ENCODE measurements at places on chromosomes 1 and 21.

- DNase-seq, result no peak
Measured at GRCh38 chr1:183092350-183092749, 69.1 kb downstream of the LAMC1 start.

DNA sequence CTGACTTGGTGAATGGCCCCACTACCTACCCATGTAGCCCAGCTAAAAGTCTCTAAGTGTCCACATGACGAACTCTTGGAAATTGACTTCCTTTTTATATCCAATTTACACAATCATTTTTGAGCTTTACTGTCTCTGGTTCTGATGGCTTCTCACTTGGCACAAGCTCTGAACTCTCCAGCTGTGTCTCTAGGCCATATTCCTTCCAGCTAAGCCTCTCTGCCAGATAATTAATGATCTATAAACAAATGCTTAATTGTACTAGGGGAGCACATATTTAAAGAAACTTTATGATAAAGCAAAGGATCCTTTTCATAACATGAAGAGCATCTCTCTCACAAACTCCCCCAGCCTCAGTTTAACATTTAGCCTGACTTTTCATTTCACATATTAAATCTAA is 16.3 kb upstream of the BEND5 start:
- no peak for DNase-seq

GRCh38 chr1:48338257-48338656 is 115.7 kb downstream of the SLC5A9 start:
- DNase-seq, result no peak

- no peak for DNase-seq
Measured at GRCh38 chr1:48084826-48085225, 87.6 kb upstream of the TRABD2B start.

DNA sequence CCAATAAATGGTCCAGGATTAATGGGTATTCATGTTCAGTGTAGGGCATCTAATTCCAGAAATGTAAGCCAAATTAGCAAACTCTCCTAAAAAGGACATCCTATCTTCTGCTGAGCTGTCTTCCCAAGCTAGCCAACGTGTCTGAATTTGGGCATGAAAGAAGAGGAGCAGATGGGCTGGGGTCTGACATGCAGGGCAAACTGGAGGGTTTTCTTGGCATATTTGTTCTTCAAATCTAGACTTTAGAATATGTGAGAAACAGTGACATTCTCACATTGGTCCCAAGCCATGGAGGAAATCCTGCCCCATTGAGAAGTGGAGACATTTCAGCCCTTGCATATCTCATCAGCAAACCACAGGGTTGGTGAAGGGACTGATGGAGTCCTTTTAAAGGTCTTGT is 67.2 kb downstream of the LRIG2 start:
- no peak for DNase-seq

DNA sequence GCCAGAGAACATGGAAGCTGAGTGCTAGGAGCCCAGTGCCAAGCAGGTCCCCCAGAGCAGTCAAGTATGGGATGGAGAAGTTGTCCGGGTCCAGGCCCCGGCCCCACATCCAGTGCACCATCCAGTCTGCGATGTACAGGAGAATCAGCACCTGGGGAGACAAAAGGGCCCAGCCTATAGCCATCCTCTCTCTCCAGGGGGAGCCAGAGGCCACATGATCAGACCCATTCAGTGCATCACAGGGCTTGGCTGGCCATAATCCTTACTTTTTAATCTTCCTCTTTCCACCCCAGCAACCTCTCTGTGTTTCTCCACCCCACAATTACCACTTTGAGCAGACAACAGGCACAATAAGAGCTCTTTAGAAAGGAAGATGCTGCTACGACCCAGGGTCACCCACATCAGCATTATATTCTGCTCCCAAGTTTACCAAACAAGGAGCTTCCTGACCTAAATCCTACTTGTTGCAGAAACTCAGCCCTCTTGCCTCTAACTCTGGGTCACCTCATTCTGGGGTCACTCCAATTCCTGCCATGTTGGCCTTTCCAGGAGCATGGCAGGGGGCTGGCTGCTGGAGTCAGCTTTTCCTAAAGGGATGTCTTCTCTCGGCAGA is 16.4 kb upstream of the RAB29 start:
- peak; percentile 51 for DNase-seq

DNA sequence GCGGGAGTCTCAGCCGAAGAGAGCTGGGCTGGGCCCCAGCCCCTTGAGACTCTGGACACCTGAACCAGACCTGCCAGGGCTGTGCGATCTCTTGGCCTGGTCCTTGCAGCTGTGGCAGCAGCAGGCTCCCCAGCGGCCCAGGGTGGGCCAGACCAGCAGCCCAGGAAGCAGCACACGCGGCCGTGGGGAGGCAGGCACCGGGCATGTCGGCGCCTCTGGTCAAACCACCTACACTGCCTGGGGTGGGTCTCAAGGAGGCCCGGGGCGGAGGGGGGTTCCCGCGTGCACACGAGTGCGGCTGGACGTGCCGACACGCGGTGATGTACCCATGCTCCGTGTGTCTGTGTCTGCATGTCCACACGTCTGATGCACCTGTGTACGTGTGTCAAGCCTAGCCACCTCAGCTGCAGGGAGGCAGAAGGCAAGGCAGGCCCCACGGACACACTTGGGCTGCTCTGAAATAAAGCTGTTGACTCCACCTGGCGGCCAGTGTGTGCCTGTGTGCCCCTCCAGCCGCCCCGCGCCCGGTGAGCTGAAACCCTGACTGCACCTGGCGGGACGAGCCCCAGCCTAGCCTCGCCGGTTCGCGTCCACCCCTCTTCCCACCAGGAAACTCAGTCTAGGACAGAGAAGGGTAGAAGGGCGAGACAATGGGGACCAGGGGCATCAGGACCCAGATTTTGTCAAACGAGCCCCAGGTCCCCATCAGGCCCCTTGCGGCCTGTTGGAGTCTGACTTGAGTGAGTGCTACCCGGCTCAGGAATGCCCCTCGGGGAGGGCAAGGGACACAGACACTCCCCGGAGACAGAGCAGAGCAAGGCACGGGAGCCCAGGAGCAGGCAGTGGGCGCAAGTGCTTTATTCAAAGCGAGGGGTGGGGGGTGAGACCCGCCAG is 11.6 kb downstream of the SCNN1D start:
- DNase-seq, result peak; percentile 43

GRCh38 chr1:147853391-147853790 is 49.2 kb upstream of the GJA8 start:
- DNase-seq, result no peak

DNA sequence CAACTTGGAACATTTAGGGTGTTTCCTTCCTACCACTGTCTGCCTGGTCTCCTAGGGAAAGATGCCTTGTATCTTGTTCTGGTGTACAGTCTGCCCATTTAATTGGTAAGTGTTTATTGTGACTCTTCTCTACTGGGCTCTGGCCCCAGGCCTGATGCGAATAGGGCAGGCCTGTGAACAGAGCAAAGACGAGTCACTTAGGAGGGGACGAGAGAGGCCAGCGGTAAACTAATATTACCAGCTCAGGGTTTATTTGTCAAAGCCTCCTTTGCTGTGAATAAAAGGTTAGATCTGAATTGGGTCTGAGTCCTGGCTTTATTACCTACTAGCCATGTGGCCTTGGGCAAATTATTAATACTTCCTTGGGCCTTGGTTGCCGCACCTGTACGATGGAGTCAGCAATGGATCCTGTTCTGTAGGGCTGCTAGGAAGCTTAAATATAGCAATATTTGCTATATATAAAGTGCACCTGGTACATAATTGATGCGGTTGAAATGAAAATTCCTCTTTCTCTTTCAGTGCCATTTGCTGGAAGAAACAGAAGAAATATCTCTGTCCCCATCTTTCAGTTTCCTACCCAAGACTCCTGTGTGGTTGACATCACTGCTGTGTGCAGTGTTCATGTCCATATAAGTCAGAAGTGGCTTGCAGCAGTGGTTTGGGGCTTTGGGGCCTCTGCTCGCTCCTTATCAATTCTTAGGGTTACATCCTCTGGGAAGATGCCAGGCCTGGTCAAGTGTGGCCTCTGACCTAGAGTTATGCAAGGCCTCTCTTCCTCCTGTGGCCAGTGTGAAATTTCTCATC is 32.4 kb downstream of the MAPKAPK2 start:
- DNase-seq, result no peak

DNA sequence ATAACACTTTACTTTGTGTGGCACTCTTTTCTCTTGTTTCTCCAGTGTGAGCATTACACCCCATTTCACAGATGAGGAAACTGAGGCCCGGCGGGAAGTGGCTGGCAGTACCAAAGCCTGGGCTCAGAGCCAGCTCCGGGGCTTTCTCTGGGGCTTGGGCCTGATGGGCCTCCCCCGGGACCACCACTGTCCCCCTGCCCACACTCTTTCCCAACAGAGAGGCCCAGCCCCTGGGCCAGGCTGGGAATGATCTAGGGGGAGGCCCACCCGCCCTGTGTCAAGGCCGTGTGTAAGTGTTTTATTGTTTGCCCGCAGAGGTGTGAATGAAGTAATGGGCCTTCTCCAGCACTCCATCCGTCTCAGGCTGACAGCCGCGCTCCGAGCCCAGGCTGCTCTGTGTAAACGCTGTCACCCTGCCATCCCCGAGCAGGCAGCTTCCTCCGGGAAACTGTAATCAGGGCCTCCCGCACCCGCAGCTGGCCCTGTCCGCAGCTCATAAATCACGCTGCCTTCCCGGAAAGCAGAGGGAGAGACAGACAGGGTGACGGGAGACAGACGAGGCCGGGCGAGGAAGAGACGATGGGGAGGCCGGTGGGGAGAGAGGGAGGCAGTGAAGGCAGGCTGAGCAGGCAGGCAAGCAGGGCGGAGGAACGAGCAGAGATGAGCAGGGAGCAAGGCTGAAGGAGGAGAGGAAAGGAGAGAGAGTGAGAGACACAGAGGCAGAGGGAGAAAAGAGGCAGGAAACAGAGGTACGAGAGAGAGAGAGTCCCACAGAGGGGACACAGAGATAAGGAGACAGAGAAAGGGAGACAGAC is 109.7 kb upstream of the ZBTB40 start:
- no peak for DNase-seq

DNA sequence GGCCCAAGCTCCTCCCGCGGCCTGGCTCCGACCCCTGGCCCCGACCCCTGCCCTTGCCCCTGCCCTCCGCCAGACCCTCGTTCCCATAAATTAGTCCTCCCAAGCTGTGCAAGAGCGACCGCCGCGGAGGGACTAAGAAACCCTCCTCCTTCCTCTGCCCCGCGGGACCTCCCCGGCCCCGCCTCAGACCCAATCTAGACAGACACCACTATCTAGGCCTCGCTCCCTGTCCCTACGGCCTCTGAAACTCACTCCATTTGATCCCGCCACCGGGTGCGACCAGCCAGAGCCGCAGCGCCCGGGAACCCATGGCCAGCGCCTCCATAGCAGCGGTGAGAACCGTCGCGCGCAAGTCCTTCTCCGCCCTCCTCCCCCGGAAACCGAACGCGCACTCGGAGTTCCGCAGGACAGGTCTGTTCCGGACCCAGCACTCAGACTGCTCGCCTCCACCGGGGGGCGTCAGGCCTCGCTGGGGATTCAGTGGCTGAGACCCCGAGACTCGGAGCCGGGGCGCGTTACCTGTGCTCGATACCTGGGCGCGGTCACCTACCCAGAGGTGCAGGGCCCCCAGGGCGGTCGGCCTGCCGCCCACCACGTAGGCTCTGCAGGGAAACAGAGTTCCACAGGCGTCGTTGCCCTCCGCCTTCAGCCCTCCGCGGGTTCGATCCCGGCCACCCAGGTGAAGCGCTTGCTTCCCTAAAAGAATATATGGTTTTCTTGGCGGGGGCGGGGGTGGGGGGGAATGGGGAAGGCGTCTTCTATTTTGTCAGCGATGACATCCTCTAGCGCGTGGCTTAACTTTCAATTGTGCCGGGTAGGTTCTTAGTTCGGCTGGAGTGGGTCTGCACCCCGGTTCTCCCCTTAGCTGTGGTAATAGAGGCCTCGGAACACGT is at the start of gene MRPL39:
TSS of gene MRPL39 (minus strand) at position 331 of the 893 bp plus-strand sequence. CDS start at position 325, 6 bp downstream.
- DNase-seq, result peak; percentile 85
